ENCODE measurements at places on chromosomes 4 and X. TPM values are rescaled to one million over a fixed set of nuclear protein-coding genes. Genes with fewer than 3 reads are reported as not detected.
A peak's percentile ranks its signal among the peaks of the same experiment; 100 is the strongest.

MSX1 gene
- 2.9 TPM for total RNA-seq

GRCh38 chr4:138112389-138112788 is 129.8 kb downstream of the SLC7A11 start:
- H3K4me3 ChIP-seq, result no peak overlapping the region
- H3K4me1 ChIP-seq, result peaks cover 3% of the 10 kb centered on the region
- no peaks in the 10 kb centered on the region for H3K27me3 ChIP-seq
- no peak overlapping the region for H3K27ac ChIP-seq
- no peak for DNase-seq

- H3K27me3 ChIP-seq, result peaks cover 50% of the 10 kb centered on the region
- no peak within 1 kb of the TSS for H3K27ac ChIP-seq
- peak within 1 kb of the TSS; percentile 63 for H3K4me3 ChIP-seq
- no peaks in the 10 kb centered on the region for H3K36me3 ChIP-seq
- peaks cover 6% of the 10 kb centered on the region for H3K4me1 ChIP-seq
Measured at GRCh38 chr4:109302361-109303139, at the start of gene COL25A1. COL25A1 (minus strand) TSS chr4:109302658.

DNA sequence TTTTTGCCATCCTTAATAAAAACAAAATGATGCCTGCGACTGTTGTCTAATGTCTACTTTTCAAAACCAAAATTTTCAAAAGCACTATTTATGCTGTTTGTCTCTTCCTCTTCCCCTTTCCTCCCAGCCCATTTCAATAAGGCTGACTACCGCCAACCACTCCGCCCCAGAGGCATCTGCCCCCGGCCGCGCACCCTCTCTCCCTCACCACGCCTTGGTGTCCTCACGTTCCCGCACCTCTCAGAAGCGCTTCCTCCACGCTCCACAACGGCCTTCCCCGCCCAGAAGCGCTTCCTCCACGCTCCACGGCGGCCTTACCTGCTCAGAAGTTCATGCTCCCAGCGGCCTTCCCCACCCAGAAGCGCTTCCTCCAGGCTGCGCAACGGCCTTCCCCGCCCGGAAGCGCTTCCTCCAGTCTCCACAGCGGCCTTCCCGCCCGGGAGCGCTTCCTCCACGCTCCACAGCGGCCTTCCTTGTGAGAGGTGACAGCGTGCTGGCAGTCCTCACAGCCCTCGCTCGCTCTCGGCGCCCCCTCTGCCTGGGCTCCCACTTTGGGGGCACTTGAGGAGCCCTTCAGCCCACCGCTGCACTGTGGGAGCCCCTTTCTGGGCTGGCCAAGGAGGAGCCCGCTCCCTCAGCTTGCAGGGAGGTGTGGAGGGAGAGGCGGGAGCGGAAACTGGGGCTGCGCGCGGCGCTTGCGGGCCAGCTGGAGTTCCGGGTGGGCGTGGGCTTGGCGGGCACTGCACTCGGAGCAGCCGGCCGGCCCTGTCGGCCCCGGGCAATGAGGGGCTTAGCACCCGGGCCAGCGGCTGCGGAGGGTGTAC is 490.4 kb upstream of the ZFP42 start:
- no peak overlapping the region for H3K4me3 ChIP-seq
- H3K4me1 ChIP-seq, result no peaks in the 10 kb centered on the region
- no peak for DNase-seq
- H3K27me3 ChIP-seq, result no peaks in the 10 kb centered on the region
- H3K27ac ChIP-seq, result no peak overlapping the region

GRCh38 chrX:103376979-103377324 is 614 bp downstream of the BEX3 start:
- H3K27me3 ChIP-seq, result no peaks in the 10 kb centered on the region
- peaks cover 5% of the 10 kb centered on the region for H3K4me1 ChIP-seq
- peaks cover 8% of the 10 kb centered on the region for H3K36me3 ChIP-seq
- DNase-seq, result no peak
- H3K4me3 ChIP-seq, result peak overlapping the region; percentile 78

DNA sequence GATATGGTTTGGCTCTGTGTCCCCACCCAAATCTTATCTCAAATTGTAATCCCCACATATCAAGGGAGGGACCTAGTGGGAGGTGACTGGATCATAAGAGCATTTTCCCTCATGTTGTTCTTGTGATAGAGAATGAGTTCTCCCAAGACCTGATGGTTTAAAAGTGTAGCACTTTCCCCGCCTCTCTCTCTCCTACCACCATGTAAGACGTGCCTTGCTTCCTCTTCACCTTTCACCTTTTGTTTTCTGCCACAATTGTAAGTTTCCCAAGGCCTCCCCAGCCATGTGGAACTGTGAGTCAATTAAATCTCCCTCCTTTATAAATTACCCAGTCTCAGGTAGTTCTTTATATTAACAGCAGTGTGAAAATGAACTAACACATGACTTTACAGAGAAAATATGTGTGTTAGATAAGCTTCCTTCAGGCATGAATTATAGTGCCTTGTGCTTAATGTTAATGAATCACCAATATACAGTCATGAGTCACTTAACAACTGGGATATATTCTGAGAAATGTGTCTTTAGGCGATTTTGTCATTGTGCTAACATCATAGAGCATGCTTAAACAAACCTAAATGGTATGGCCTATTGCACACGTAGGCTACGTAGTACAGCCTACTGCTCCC is 37.9 kb downstream of the PDGFC start:
- H3K36me3 ChIP-seq, result no peaks in the 10 kb centered on the region
- peaks cover 22% of the 10 kb centered on the region for H3K4me1 ChIP-seq
- H3K27me3 ChIP-seq, result no peaks in the 10 kb centered on the region

GRCh38 chr4:82213485-82214417 is 160.0 kb downstream of the HNRNPD start:
- no peak overlapping the region for H3K4me3 ChIP-seq
- DNase-seq, result no peak
- H3K4me1 ChIP-seq, result no peaks in the 10 kb centered on the region
- H3K27ac ChIP-seq, result no peak overlapping the region
- no peaks in the 10 kb centered on the region for H3K27me3 ChIP-seq
- no peaks in the 10 kb centered on the region for H3K36me3 ChIP-seq

DNA sequence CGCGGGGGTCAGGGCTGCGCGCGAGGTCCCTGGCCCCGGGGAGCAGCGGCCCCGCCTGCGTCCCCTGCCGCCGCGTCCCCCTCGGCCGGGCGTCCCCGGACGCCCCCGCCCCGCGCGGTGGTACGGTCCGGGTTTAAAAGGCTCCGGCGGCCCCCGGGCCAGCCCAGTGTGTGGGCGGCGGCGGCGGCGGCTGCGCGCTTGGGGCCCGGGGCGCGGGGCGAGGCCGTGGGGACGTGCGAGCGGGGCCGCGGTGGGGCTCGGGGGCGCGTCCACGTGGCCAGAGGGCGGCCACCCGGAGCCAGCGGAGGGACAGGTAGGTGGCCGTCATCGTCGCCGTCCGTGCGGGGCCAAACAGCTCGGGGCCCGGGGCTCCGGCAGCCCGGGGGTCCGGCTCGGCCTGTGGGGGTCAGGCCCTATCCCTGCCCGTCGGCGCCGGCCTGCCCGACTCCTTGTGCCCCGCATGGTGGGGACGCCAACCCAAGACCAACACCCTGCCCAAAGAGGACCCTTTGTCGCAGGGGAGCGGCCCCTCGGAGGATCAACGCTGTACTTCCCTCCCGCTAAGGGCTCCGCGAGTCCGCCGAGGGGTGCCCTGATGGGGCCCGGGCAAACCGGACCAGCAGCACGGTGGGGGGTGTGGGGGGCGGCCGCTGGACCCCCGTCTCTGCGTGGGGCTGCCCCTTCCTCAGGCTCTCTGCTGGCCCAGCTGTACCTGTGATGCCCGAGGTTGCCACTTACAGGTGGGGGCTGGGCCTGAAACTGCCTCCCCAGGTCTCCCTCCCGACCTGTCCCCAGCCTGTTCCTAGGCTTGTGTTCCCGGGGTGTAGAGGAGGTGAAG is at the start of gene PLXNA3:
TSS of gene PLXNA3 (plus strand) at position 166 of the 838 bp plus-strand sequence. CDS start 1,903 bp downstream, outside the sequence.
- H3K4me3 ChIP-seq, result peak within 1 kb of the TSS; percentile 82
- H3K27me3 ChIP-seq, result no peaks in the 10 kb centered on the region
- peak; percentile 97 for DNase-seq

SFRP2 gene
- not detected for total RNA-seq

- H3K4me1 ChIP-seq, result peaks cover 4% of the 10 kb centered on the region
- H3K27ac ChIP-seq, result no peak overlapping the region
- no peak for DNase-seq
- no peaks in the 10 kb centered on the region for H3K36me3 ChIP-seq
- H3K4me3 ChIP-seq, result no peak overlapping the region
- no peaks in the 10 kb centered on the region for H3K27me3 ChIP-seq
Measured at GRCh38 chr4:86587381-86588140, 6.6 kb upstream of the PTPN13 start.

DNA sequence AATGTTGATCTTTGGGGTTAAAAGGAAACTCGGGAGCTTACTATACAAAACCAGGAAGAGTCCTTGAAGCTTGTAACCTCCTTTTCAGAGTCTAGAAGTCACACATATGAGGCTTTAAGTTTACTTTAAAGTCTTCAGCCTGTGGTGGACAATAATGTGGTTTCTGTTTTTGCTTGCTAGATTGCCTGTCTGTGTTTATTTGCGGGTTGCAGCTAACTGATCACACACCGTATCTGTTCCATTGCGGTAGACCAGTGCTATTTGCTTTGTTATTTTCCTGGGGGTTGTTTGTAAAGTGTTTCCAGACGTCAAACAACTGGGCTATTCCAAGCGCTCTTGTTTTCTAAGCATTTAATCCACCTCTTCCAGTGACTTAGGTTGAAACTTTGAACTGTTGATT is 143.0 kb upstream of the GYPA start:
- H3K27ac ChIP-seq, result no peak overlapping the region
- no peaks in the 10 kb centered on the region for H3K36me3 ChIP-seq
- H3K27me3 ChIP-seq, result no peaks in the 10 kb centered on the region
- H3K4me3 ChIP-seq, result no peak overlapping the region

- no peak for DNase-seq
- H3K36me3 ChIP-seq, result peaks cover 14% of the 10 kb centered on the region
- peak overlapping the region; percentile 64 for H3K27ac ChIP-seq
- no peaks in the 10 kb centered on the region for H3K27me3 ChIP-seq
- H3K4me3 ChIP-seq, result no peak overlapping the region
- H3K4me1 ChIP-seq, result peaks cover 18% of the 10 kb centered on the region
Measured at GRCh38 chr4:20532116-20532790, 168.0 kb upstream of the PACRGL start.

DNA sequence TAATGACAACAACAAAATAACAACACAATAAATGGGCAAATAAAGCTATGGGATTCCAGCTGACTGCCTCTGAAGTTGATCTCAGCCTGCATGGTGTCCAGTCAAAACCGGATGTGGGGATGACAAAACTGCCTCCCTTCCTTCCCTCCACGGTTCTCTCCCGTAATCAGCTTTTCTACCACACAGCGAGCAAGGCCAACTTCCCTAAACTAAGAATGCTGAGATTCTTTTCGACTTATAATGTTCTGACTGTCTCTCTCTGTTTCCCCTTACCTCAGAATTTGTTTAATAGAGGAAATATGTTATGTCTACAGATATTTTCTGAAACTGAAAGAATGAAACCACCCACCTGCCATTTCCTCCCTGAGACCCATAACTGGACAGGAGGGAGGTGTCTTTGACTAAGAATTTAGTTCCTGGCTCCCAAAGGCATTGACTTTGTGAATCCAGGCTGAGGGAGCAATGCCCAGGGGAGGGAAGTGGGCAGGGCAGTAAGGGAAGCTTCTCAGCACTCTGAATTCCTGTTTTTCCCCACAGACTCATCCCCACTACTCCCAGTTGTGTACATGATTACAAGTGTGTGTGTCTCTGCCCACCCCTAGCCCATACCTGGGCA is 1.0 kb upstream of the TLR1 start:
- DNase-seq, result no peak
- H3K4me3 ChIP-seq, result peak overlapping the region; percentile 60
- H3K27ac ChIP-seq, result peak overlapping the region; percentile 64
- H3K27me3 ChIP-seq, result no peaks in the 10 kb centered on the region
- H3K4me1 ChIP-seq, result peaks cover 13% of the 10 kb centered on the region

DNA sequence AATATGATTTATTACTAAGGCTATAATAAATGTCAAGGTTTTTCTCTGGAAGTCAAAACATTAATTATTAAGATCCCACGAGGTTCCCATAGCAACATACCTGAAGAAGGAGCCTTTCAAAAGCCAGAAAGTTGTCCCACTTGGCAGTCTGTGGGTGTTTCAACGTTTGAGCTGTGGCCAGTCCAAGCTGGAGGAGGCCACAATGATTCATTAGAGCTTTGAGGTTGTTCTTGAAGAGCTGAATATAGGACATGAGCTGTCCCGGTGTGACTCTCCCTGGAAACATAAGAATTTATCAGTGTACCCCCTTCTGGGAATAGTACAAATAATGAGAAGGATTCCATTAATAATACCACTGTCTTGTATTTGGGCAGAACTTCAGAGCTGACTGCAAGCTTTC is 92.1 kb downstream of the SCFD2 start:
- no peaks in the 10 kb centered on the region for H3K27me3 ChIP-seq
- H3K27ac ChIP-seq, result peak overlapping the region; percentile 12
- H3K4me1 ChIP-seq, result peaks cover 8% of the 10 kb centered on the region
- H3K4me3 ChIP-seq, result no peak overlapping the region
- H3K36me3 ChIP-seq, result no peaks in the 10 kb centered on the region

All from osteoblast (primary cell).